Esophagus squamous epithelium (tissue), 5 donors: ENCODE measurements at places on chromosomes 13 and 19.

DNA sequence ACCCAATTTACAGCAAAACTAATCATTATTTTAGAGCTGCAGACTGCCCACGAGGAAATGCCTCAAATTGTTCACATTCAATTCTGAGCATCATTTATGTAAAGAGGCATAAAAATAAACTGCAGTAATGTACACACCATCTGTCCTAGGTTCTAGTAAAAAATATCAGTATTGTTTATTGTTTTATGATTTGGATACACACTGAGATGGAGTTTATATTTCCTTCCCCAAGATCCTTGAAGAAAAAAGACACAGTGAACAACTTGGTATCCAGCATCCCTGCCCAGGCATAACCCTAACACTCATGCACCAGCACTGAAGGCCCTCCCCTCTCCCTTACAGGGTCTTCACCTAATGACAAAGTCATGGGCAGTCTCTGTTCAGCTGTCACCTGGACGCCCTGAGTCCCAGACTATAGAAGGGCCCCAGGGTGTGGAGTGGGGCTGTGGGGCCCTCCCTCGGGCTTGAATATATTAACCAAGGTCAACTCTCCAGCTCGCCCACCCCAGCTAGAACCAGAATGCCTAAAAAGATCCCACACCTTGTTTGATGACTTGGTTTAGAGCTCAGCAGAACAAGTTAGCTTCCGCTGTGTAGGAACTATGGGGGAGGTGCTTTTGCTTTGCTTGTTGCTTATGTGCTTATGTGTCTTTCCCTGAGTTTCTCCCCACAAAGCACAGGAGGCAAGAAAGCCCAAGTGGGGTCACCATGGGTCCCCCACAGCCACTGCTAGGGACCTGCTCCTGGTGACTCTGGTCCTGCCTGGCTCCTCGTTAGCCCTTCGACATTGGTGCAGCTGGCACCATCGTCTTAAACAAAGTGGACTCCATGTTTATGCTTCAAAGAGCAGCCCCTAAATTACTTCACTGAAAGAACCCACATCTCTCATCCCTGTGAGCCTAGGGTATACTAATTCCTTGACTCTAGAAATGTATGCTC lies 111.1 kb downstream of the COL4A1 start:
- DNase-seq: no peak

- DNase-seq: no peak
Measured at GRCh38 chr13:62583466-62583865, 1167.8 kb upstream of the PCDH20 start.

GRCh38 chr13:93941444-93941843 lies 538.0 kb downstream of the DCT start:
- no peak for DNase-seq

- DNase-seq: no peak
Measured at GRCh38 chr19:46732172-46732938, 13.5 kb upstream of the FKRP start.

DNA sequence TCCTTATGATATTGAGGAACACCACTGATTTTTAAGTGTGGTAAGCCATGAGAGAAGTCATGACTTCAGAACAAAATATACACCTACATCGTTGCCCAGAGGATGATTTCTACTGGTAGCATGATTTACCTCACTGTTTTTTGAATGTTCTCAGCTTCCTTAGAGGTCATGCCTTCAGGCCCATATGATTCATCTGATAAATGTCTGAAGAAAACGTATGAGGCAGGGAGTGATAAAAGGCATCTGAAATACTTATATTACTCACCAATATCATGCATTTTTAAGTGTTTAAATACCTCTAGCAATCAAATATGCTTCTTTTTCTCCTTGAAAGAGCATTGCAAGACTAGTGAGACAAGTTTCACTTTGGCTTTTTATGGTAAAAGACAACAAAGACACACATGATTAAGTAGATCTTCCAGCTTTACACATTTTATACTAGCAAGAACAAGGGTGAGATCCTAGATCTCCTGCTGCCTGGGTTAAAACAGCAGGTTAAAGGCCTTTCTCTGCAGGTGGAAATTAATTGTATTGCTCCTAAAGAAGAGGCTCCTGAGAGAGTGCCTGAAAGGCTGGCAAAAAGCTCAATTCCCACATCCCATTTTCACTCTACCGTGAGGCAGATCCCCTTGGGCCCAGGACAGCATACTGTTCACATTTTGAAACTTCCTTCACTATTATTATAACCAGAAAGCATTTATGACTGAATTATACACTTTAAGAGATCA lies 432.4 kb downstream of the SLITRK1 start:
- no peak for DNase-seq

DNA sequence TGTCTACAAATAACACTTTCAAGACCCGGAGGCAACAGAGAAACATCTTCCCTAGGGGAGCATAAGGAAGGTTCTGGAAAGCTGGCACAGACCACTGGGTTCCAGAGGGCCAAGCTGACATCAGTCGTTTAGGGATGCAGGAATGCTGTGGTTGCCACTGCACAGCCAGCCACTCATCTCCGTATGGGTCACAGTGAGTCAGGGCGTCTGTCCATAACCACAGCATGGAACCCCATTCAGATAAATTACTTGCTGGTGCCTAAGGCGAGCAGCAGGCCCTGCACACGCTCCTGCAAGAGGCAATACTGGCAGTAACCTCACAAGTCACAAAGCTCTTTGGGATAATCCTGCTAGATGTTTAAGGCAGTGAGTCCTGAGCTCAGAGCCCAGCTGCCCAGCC lies 140.9 kb upstream of the UBL3 start:
- DNase-seq: no peak

- no peak for DNase-seq
Measured at GRCh38 chr13:26589754-26590153, 32.3 kb downstream of the WASF3 start.

GRCh38 chr13:104740641-104741222 lies 1674.5 kb upstream of the SLC10A2 start:
- DNase-seq: no peak

DNA sequence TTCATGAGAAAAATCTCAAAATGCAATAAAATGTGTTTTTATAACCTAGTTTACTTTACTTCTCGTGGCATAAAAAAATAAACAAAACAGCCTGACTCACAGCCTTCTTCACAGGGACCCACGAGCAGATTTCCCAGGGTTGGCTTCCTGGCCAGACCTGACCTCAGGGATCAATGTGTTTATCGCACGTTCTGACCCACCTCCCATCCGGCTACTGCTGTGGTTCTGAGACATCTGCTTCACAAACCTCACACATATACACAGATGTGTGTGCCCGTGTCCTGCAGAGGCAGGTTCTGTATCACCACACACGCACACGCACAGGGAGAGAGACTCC lies 118.3 kb downstream of the COL4A2 start:
- DNase-seq: no peak

GRCh38 chr13:108711386-108711785 lies 82.0 kb downstream of the MYO16 start:
- no peak for DNase-seq

DNA sequence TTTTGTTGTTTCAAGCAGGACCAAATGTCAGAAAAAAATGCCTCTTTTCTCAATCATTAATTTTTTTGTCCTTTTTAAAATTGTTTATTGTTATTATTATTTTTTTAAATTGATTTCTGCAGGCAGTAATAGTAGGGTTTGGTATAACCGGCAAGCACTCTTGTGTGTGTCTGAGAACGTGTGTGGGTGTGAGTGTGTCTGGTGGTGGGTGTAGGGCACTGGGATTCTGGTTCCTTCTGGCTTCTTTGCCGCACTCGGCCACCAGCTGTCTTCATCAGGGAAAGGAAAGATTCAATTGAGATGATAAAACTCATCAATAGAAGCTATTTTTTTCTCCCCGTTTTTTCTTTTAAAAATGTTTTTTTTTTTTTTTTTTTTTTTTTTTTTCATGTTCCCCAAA lies 56.4 kb downstream of the IER2 start:
- no peak for DNase-seq

GRCh38 chr19:51150627-51151026 lies 8.5 kb downstream of the SIGLEC7 start:
- DNase-seq: no peak

DNA sequence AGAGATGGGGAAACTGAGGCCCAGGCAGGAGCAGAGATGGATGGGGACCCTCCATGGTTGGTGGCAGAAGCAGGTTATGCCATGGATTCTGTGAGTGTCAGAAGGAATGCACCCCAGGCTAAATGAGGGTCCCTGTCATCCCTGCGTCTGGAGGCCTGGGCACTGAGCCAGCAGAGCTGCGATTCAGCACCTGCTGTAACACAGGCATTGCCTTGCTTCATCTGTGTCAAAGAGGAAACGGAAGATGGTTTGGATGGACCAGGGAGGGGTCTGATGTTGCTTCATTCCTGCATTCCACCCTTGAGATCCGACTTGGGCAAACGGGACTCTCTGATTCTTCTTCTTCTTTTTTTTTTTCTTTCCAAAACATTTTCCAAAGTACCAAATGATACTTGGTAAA lies 1.2 kb downstream of the C5AR1 start:
- no peak for DNase-seq

- no peak for DNase-seq
Measured at GRCh38 chr19:6188811-6189210, 53.3 kb downstream of the ACSBG2 start.

- DNase-seq: no peak
Measured at GRCh38 chr13:23418776-23419683, 14.5 kb downstream of the SACS start.

GRCh38 chr19:13850910-13851733 lies 25.8 kb upstream of the NANOS3 start:
- DNase-seq: no peak

- DNase-seq: no peak
Measured at GRCh38 chr13:23790577-23791170, 98.5 kb downstream of the MIPEP start.

DNA sequence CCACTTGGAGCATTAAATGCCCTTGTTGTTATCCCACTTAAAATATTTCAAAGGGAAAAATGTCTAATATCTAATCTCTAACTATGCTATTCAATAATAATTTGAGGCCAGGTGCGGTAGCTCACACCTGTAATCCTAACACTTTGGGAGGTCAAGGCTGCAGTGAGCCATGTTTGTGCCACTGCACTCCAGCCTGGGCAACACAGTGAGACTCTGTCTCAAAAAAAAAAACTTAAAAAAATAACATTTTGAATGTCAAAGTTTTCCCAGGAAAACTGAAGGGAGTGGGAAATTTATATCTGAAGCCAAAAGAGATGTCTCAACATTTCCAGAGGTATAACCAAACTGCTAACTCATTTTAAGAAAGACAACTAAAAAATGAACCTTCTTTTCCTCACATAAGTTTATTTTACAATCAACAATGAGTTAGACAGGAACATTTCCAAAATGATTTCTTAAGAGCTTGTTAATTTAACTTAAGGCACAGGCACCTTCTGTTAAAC lies 47.9 kb downstream of the CAB39L start:
- DNase-seq: no peak

DNA sequence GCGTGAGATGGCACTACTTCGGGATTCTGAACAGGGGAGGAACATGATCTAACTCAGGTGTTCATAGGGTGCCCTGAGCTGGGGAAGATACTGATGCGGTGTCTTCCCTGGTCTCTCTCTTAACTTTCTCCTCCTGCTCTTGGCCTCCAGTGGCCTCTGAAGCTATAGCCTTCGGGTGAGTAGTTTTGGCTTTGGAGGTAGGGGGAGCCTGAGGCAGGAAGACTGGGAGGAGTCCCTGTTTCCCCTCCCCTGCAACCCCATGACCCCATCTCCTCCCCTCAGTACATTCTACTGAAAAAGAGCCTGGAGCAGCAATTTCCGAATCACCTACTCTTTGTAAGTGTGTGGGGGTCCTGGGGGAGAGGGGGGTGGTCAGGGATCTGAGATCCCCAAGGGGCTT lies 3.5 kb downstream of the SELENOV start:
- no peak for DNase-seq

GRCh38 chr19:42132030-42132628 lies at the start of gene POU2F2:
POU2F2 (minus strand) TSS chr19:42132446; CDS start chr19:42132411, 35 bp downstream.
- no peak for DNase-seq

GRCh38 chr19:51347209-51347928 lies 5.4 kb upstream of the VSIG10L start:
- DNase-seq: no peak

- no peak for DNase-seq
Measured at GRCh38 chr13:45695198-45695730, 6.9 kb upstream of the CBY2 start.

DNA sequence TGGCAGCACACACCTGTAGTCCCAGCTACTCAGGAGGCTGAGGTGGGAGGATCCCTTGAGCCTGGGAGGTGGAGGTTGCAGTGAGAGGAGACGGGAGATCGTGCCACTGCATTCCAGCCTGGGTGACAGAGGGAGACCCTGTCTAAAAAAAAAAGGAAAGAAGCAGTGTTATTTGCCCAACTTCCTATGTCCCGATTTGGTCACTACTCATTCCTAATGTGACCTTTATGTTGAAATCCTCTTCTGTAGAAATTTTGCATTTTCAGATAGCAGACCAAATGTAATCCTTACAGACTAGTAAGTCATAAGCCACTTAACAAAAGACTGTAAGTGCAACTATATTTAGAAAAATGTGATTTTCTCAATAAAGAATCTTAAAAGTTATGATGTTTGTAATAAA lies 18.2 kb upstream of the STK24 start:
- no peak for DNase-seq

GRCh38 chr19:3680939-3681338 lies 19.3 kb downstream of the PIP5K1C start:
- DNase-seq: no peak
